ENCODE measurements at places on chromosomes 2 and 18.

- DNase-seq, result peak; percentile 78
Measured at GRCh38 chr18:44679056-44679913, 1.4 kb upstream of the SETBP1 start.

DNA sequence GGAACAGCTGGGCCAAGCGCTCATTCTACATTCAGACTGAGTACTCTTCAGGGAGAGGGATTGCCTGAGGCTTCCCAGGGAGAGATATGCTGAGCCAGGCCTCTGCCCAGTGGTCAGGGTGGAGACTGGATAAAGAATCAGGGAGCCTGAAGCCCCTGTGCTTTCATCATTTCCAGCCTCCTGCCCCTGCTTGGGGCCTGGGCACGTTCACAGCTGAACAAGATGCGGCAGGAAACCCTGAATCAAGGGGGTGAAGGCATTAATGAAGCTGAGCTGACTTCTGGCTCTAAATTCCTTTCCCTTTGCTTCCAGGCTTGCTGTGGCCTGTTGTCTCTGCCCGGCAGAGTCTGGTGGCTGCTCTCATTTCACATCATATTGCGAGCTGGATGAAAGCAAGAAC lies 35.0 kb downstream of the RPL37A start:
- no peak for DNase-seq

DNA sequence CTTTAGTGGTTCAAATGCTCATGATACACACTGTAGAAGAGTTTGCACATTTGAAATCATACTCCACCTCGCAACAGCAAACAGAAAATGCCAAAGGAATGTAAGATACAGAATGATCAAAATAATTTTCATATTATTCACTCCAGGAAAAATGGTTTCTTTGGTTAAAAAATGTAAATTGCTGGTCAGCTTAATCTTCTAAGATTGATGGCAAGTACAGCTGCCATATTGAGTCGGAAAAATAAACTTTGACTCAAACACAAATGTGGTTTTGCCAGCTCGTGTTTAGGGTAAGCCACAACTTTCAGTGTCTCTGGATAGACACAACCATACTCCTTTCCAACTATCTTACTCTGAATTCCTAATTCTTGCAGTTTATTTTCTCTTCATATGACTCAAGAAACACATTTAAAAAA lies 154.9 kb upstream of the SMIM21 start:
- DNase-seq, result no peak

- no peak for DNase-seq
Measured at GRCh38 chr2:86336675-86337243, 667 bp downstream of the REEP1 start.

DNA sequence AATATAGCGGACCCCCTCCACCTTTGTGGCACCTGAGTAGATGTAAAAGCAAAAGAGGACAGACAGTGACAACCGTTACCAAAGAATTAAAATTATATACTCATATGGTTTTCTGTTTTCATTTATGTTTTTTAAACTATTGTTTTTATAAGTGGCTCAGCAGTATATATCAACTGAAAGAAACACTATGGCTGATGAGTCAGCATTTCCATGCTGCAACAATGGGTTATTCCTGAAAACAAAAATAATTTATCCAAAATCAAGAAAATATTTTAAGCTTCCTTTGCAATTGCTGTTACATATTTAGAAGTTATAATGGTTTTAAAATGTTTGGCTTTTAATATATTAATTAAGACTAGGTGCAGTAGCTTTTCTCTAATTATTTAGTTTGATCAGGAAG lies 17.7 kb downstream of the MRPS9 start:
- no peak for DNase-seq

DNA sequence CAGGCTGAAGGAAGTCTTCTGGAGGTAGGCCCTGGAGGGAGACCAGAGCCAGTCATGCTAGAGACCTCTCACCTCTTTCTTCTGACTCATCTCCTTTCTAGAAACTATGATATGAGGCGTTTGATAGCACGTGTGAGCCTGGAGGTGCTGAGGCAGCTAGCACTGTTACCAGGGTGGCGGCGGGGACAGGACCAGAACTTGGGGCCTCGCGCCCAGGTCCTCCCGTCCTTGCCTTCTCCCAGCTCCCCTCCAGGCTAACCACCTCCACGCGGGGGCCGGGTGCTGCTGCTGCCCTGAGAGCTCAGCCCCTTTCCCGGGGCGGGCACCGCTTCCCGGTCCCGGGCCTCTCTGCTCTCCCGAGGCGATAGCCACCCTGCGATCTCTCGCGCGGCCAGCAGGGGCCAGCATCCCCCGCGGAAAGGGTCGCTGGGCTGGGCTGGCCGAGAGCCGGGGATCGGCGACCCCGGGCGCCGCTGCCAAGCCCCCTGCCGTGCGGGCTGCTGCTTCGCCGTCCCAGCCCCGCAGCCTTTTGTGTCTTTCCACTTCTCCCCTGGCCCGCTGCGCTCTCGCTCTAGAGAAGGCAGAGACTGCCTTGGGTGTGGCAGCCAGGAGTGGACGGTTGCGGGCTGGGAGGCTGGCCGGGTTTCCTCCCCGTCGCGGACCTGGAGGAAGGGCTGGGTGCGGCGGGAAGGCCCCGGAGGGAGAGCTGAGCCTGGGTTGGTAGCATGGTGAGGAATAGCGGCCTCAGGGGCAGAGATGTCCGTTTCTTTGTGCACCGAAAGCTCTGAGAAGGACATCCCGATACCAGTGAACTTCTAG lies 49.1 kb downstream of the TMEM17 start:
- DNase-seq, result peak; percentile 55
